Effector CD4-positive, alpha-beta T cell (primary cell): ENCODE measurements at places on chromosomes 11 and 22.

DNA sequence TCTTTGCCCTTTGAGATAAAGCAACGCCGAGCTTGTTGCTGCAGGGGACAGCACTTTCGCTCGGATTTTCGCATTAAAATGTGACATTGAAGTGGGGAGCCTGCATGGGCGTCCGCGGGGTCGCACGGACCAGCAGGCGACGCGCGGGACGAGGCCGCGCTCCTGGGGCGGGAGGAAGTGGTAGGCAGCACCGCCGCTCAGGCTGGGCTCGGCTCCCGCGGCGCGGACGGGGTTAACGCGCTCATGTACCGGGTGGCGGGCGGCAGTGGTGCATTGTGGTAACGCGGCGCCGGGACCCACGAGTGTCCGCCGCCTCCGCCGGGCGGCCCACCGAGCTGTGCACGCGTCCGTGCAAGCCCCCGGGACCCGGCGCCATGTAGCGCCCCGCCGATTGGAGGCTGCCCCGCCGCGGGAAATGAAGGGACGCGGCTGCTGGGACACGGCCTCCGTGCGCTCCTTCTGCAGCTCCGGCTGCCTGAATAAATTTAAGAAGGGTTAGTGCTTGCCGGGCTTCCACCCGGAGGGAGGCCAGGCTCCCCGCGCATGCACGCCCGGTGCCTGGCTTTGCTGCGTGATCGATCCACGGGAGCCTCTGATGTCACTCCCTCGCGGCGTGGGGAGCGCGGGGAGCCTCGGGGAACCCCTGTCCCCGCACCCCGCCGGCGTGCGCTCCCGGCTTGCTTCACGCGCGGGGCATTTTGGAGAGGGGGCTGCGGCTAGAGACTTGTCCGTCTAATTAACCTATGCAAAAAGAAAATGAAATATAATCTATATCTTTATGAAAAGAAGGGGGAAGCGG lies 127.7 kb downstream of the OSBP2 start:
- no peak for DNase-seq

DNA sequence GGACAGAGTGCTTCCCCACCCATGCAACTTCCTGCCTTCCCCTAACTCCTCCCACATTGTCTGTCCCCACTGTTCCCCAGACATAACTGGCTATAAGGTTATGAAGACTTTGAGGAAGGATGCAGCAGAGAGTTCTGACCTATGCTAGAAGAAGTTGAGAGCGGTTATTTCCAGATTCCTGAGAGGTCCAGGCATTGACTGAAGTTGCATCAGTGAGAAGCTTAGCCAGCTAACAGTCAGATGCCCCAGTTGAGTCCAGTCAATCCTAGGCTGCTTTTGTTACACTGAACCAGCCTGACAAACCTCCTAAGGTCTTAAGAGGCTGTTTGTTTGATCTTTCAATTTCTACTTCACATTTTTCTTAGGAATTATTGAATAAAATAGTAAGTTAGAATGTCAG lies 937.9 kb upstream of the CCDC90B start:
- DNase-seq: no peak

GRCh38 chr22:29187831-29188230 lies 17.9 kb upstream of the EMID1 start:
- DNase-seq: no peak

- no peak for DNase-seq
Observed at GRCh38 chr11:66950112-66950535, 8.1 kb downstream of the PC start.

GRCh38 chr11:69694781-69695180 lies 9.0 kb downstream of the FGF19 start:
- no peak for DNase-seq
